ENCODE measurements at places on chromosomes 12 and 14.

DNA sequence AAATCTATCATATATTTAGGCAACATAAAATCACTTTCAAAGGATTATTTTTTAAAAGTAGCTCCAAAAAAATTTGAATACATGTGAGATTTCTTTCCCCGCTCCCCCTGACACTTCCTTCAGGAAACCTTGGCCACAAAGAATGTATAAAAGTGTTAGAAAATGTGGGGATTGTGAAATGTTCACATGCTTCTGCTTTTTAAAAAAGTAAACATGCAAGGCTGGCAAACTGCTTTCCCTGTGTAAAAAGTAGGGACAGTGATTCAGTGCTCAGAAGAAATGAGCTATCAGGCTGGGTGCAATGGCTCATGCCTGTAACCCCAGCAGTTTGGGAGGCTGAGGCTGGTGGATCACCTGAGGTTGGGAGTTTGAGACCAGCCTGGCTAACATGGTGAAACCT is 26.6 kb downstream of the MBIP start:
- no peak for DNase-seq

- no peak for DNase-seq
These were observed 225.1 kb upstream of the FSCB start for GRCh38 chr14:44732144-44732543.

- no peak for DNase-seq
These were observed 814 bp downstream of the RAB2B start for GRCh38 chr14:21475767-21476522.

DNA sequence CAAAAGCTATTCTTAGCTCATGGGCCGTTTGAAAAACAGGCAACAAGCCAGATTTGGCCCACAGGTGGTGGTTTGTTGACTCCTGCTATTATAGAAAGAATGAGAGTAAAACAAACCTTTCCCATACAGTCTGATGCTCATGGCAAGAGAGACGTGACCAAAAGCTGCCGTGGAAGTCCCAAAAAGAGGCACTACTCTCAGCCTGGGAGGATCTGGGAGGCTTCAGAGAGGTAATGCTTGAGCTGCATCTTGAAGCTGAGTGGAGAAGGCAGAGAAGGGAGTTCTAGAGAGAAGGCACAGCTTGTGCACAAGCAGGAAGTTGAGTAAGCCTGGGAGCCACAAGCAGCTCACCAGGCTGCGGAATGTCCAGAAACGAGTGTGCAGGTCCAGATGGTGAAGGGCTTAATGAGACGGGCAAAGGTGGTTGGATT is 9.6 kb downstream of the PLXNC1 start:
- DNase-seq: no peak

GRCh38 chr14:50957296-50957695 is 13.0 kb upstream of the PYGL start:
- no peak for DNase-seq

GRCh38 chr12:16756833-16757555 is 151.0 kb upstream of the LMO3 start:
- DNase-seq: no peak

- no peak for DNase-seq
These were observed 177.1 kb downstream of the CACNA1C start for GRCh38 chr12:2229661-2230539.

DNA sequence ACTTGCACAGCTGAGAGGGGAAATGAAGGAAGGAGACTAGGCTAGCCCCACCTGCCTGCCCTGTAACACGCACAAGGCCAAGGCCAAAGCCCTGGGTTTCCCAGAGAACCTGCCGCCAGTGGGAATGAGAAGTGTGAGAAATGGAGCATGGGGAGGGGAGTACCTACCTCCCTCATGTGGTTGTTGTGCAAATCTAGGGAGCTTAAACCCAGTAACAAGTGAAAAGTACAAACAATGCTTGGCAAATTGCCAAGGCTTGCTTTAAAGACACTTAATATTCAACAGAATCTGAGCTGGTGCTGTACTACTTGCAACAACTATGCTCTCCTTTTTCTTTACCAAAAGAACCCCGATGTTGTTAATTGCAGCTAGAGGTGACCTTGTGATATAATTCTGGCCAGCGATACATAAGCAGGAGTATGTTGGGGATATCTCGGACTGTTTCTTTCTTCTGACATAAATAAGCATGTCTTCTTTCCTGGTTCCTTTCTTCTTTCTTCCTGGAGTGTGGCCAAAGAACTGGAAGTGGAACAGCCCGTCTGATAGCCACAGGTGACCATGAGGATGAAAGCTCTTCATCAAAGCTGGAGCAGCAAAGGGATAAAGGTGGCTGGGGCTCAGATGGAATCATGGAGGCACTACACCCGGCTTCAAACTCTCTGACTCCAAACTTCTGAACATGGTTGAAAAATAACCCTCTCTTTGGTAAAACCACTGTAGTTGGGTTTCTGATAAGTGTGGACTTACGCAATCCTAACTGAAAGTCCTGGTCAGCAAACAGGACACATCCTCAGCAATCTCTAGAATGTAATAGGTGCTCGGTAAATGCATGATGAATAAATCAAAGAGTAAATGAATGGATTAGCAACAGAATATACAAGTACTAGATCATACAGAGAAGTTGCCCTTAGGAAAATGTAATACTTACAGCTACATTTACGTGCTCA is 207.9 kb downstream of the NUAK1 start:
- no peak for DNase-seq

GRCh38 chr14:85172889-85173477 is 357.0 kb upstream of the FLRT2 start:
- DNase-seq: no peak
